ENCODE measurements at places on chromosomes 3 and 15.

DNA sequence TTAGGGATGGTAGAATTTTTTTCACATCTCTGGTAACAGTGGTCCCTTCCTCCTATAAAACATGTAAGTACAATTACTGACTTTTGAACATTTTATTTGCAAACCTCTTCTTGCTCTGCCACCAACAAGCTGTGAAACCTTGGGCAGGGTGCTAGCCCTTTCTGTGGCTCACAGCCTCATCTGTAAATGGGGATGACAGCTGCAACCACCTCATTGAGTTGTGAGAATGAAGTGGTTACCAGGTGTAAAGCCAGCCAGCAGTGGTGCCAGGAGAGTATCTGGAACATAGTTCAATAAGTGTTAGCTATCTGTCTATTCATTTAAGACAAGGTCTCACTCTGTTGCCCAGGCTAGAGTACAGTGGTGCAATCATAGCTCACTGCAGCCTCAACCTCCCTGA, 278.1 kb downstream of the ERC2 start:
- no peak for DNase-seq

DNA sequence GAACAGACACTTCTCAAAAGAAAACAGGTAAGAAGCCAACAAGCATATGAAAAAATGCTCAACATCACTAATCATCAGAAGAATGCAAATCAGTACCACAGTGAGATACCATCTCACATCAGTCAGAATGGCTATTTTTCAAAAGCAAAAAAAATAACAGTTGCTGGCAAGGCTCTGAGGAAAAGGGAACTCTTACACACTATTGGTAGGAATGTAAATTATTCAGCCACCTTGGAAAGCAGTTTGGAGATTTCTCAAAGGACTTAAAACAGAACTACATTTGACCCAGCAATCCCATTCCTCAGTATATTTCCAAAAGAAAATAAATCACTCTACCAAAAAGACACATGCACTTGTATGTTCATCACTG, 95.6 kb downstream of the APBA2 start:
- no peak for DNase-seq

DNA sequence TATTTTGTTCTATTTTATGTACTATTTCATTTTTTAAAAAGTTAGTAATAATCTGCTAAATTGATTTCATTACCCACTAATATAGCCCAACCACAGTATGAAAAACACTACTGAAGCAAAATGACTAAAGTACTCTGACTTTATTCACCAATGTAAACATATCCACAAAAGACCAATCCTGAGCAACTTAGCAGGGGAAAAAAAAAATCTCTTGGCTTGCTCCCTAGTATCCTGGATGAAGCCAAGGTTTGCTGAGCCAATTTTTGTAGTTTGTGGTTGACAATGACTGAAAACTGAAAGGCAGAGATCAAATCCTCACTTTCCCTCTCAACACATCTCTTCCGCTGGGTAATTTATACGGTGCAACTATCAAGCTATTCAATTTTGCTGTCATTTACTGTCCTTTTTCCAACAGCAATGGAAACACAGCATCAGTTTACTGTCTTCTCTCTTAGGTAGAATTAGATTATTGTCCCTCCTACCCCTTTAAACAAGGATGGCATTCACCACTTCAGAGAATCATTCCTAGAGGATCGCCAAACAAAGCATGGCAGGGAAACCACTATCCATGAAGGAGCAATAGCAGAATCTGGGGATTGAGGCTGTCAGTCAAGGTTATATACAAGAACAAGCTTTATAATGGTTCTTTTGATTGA, 149.7 kb downstream of the THRB start:
- no peak for DNase-seq

DNA sequence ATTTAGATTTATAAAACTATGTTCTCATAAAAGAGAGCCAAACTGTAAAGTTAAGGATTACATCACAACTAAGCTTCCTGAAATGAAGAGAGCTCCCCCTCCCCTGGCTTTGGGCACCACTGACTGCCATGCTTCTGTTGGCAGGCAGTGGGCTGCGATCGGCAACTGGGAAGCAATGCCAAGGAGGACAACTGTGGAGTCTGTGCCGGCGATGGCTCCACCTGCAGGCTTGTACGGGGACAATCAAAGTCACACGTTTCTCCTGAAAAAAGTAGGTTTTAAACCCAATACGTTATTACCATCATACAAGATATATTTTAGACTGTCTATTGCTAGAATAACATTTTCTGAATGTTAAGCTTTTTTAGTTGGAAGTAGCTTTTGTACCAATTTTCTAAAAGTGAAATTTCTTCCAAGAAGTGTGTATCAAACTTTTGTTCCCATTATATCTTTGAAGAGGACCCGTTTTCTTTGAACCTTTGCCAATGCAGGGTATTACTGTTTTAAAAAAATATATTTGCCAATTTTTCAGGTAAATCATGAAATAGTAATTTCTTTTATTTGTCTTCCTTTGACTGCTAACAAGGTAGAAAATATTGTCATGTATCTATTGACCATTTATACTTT, 184.1 kb downstream of the ADAMTSL3 start:
- peak; percentile 12 for DNase-seq

- no peak for DNase-seq
These were observed 249.3 kb upstream of the FEZF2 start for GRCh38 chr3:62622553-62623174.

DNA sequence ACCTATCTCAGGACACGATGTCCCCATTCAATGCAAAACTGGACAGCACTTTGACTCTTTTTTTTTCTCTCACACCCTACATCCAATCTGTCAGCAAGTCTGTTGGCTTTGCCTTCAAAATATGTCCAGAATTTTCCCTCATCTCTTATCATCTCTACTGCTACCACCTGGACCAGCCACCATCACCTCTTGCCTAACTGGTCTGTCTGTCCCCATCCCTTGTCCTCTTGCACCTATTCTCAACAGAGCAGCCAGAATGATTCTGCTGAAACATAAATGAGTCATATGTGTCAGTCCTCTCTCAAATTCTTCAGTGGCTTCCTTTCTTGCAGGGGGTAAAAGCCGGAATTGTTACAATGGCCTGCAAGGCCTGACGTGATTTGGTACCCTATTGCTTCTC, 105.8 kb downstream of the CYP19A1 start:
- no peak for DNase-seq

DNA sequence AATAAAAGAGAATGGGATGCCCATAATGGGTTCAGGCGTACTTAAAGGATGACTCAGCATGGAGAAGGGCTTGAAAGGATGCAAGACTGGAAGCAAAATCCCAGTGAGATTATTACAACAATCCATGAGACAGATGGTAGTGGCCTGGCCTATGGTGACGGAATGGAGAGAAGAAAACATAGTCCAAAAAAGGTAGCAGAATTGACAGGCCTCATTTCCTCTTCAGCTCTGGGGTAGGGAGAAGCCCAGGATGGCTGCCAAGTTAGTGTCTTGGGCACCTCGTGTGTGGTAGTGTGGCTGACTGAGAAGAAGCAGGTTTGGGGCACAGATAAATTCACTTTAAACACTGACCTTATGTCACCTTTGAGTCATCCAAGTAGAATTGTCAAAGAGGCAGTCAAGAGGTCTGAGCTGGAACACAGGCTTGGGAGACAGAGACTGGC, 18.1 kb downstream of the MB21D2 start:
- DNase-seq: no peak

- DNase-seq: no peak
These were observed 1081.5 kb downstream of the PLOD2 start for GRCh38 chr3:145079436-145079835.

- no peak for DNase-seq
These were observed 152.8 kb downstream of the CHDH start for GRCh38 chr3:53693451-53693850.

- DNase-seq: no peak
These were observed 8.5 kb downstream of the CDCP1 start for GRCh38 chr3:45137656-45138181.

- no peak for DNase-seq
These were observed 36.7 kb downstream of the HDC start for GRCh38 chr15:50228866-50229265.

- no peak for DNase-seq
These were observed 11.7 kb upstream of the MAP1A start for GRCh38 chr15:43505738-43506137.

DNA sequence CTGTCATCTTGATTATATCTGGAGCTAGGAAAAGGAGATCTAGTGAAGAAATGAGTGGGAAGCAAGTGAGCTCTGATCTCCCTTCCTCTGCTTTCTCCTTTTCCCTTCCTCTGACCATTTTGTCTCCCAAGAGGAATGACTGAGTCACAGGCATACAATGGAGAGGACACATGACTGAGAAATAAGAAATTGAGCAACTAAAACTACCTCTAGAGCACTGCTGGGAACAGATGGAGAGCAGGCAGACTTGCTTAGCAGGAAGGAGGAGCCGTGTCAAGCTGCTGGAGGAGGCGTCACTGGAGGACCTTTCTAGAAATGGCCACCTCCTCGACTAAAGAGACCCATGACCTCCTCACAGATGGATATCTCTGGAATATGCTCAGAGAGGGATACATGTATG, 66.9 kb upstream of the MYO5C start:
- DNase-seq: no peak

DNA sequence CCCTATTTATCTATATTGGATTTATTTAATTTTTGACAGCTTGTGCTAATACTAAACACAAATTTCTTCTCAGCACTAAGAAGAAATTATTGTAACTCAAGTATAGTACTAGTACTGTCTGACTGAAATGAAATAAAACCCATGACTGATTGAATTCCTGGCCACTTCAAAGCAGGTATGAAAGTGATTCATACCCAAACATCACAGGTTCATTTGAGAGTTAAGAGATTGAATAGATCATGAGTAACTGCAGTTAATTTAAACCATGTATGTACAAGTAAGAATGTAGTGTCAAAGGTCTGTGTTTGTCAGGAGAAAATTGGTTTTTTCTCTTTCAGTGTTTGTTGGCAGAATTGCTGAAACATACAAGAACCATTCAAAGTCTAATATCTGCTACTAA, 332.0 kb upstream of the GRM7 start:
- DNase-seq: no peak

GRCh38 chr3:13878281-13879101, 1.4 kb downstream of the WNT7A start:
- DNase-seq: no peak

- DNase-seq: no peak
These were observed 31.4 kb downstream of the GOLGA8S start for GRCh38 chr15:23385886-23386430.

GRCh38 chr3:65582012-65582717, 456.6 kb downstream of the MAGI1 start:
- DNase-seq: no peak

- no peak for DNase-seq
These were observed 159.6 kb downstream of the NUP210 start for GRCh38 chr3:13260259-13261103.

GRCh38 chr15:85976986-85977385, 102.7 kb upstream of the AGBL1 start:
- DNase-seq: no peak

DNA sequence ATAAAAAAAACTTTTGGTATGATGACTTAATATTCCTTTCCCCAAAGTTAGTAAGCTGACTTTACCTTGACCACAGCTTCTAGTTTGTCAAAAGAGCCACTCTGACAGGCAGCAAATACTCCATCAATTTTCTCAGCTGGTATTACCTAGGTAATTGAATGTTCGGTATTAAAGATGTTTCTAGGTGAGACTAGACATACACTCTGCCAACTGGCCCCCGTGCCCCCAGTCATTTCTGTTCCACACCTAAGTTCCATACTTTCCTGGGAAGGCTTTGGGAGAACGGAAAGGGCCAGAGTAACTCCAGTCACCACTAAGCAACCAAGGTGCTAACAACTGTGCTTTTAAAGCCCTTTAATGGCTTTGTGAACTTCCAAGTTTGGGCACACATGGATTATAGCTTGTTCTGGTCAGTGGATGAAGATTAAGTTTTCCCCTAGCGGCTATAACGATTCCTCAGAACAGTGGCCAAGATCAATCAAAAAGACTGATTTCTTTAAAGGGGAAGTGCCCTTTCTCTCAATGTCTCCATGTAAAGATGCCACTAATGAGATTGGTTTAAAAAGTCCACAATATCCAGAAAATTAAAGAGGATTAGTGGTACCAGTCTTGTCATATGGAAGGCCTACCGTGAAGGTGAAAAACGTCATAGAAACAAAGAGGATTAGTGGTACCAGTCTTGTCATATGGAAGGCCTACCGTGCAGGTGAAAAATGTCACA, 7.0 kb downstream of the EIF4A2 start:
- no peak for DNase-seq

GRCh38 chr3:49593041-49593440, 38.8 kb downstream of the BSN start:
- no peak for DNase-seq

GRCh38 chr15:73683777-73684580, at the start of gene CD276:
CD276 (plus strand) TSS chr15:73684383; CDS start chr15:73699640, 15,257 bp downstream.
- peak; percentile 68 for DNase-seq

DNA sequence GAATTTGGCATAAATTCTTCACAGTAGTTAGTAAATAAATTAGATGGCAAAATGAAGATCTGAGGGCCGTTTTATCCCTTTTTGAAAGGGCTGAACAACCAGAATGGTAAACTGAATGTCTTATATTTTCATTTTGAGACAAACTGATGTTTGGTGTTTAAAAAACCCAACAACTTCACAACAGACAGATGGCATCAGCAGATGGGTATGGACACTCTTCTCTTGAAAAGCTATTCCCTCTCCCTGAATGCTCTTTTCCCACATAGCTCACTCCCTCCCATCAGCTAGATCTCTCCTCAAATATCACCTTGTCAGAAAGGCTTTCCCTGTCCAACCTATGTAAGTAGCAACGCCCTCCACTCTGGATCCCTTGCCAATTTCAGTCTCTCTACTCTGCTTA, 33.3 kb downstream of the EMC4 start:
- no peak for DNase-seq
